G401 (cell line): ENCODE measurements at places on chromosomes 5 and 9. TPM values are rescaled to one million over a fixed set of nuclear protein-coding genes. Genes with fewer than 3 reads are reported as not detected.
A peak's percentile ranks its signal among the peaks of the same experiment; 100 is the strongest.

DNA sequence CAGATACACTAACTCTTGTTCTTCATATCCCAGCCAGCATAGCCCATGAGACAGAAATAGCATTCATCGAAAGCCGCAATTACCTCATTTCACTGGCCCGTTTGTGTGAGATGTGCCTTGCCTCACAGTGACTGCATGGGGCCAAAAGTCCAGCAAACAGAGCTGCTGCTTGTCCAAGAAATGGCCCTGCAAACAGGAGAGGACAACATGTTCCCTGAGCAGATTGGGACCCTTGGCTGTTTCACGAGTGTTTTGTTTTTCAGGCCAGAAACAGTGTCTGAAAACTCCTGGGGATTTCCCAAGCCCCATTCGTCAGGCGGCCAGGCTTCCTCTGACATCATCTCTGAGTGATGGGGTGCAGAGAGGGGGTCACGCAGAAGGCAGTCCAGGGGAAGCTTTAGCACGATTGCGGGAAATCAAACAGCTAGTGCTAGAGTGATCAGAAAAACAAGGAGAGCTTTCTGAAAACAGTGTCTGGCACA, 503.6 kb upstream of the PAPPA start:
- DNase-seq = no peak

DNA sequence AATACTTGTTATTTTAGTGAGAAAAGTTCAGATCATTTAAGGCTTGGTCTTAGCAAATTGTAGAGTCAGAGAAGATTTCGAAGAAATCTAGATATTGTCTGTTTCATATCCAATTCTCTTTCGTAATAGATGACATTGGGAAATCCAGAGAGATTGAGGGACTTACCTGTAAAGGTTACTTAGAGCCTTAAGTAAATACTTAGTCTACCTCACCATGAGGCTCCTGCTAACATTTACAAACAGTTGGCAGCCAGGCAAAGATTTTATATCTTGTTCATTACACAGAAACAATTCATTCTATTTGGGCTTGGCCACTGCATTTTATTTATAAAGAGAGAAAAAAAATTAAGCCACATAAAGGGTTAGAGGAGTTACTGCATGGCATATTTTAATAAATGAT, 70.3 kb downstream of the FGF10 start:
- no peak for DNase-seq

- DNase-seq = no peak
Observed at GRCh38 chr5:73883646-73884045, 257.6 kb downstream of the ARHGEF28 start.

- no peak for DNase-seq
Observed at GRCh38 chr9:2727374-2727773, 10.1 kb downstream of the KCNV2 start.

- no peak for DNase-seq
Observed at GRCh38 chr5:7534505-7534904, 138.6 kb downstream of the ADCY2 start.

SPINK5 gene
- not detected in 2 replicates for total RNA-seq

- no peak for DNase-seq
Observed at GRCh38 chr5:73256862-73257261, 83.9 kb downstream of the TMEM174 start.

TMEM141 gene
- total RNA-seq = 60.8 and 107 TPM in 2 replicates

- DNase-seq = no peak
Observed at GRCh38 chr5:21058289-21058688, 1070.3 kb upstream of the CDH18 start.

OR1J2 gene
- total RNA-seq = not detected in 2 replicates

IRGM gene
- not detected in 2 replicates for total RNA-seq

DNA sequence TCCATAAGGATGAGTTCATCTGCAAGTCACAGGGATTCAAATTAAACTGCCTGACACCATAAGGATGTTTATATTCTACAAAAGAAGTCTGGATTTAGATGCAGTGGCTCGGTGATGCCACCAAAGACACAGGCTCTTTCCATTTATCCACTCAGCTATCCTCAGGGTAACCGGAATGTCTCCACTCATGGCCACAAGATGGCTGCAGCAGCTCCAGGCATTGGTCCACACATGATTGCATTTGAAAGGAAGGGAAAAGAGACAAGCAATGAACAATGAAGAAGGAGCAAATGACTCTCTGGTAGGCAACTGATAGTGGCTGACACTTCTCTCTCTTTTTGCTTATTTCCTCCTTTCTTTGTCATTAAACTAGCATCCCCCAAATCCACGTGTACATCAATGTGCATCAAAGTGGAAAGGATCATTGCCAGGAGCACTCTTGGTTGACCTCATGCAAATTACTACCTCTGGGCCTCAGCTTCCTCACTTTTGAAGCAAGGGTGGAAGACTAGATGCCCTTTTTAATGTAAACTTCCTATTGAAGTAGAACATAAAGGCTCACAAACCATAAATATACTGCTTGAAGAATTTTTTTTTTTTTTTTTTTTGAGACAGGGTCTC, 7.2 kb upstream of the SNX30 start:
- DNase-seq = no peak

DNA sequence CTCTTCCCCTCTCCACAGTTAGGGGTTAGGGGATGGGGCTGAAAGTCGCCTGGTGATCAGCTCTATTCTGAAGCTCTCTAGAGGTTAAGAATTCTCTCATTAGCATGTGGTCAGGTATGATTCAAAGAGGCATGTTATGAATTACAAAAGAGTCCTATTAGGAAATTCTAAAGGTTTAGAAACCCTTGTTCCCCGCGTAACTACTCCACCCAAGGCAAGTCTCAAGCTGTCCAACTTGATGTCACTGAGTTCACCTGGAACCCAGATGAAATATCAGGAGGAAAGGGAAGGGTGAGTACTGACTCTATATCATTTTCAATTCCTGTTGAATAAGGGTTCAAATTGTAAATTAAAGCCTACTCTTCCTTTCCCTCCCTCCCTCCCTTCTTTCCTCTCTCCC, 18.1 kb upstream of the RNF145 start:
- no peak for DNase-seq

- no peak for DNase-seq
Observed at GRCh38 chr5:1651250-1651649, 127.5 kb upstream of the LPCAT1 start.

- no peak for DNase-seq
Observed at GRCh38 chr5:79263290-79263689, 27.4 kb downstream of the JMY start.

DNA sequence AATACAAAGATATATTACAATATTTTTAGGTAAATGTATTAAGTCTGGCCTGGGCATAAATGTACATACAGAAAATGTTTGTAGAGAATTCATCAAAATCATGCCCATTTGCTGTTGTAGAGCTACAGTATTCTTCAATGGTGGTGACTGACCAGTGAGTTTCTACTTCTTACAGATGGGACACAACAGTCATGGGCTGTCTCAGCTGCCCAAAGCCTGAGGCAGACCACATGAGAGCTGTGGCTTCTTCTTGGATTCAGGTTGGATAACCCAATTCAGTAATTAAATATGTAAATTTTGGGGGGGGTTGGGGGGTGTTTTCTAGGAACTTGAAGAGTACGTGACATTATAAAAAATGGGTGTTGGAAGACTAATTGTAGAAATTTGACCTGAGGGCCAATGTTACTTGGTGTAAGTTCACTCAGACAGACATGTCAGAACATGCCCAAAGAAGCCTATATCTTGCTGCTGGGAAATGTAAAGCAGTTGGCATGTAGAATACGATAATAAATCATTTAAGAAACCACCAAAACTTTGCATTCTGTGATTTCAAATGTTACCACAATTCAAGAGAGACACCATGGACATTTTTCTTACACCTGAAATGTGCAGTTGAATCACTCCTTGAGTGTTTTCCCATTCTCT, 17.9 kb downstream of the STARD4 start:
- DNase-seq = no peak

RAB3C gene
- total RNA-seq = not detected in 2 replicates

- DNase-seq = no peak
Observed at GRCh38 chr5:173933901-173934300, 45.8 kb downstream of the CPEB4 start.

- no peak for DNase-seq
Observed at GRCh38 chr5:144697847-144698262, 527.2 kb downstream of the KCTD16 start.

DNA sequence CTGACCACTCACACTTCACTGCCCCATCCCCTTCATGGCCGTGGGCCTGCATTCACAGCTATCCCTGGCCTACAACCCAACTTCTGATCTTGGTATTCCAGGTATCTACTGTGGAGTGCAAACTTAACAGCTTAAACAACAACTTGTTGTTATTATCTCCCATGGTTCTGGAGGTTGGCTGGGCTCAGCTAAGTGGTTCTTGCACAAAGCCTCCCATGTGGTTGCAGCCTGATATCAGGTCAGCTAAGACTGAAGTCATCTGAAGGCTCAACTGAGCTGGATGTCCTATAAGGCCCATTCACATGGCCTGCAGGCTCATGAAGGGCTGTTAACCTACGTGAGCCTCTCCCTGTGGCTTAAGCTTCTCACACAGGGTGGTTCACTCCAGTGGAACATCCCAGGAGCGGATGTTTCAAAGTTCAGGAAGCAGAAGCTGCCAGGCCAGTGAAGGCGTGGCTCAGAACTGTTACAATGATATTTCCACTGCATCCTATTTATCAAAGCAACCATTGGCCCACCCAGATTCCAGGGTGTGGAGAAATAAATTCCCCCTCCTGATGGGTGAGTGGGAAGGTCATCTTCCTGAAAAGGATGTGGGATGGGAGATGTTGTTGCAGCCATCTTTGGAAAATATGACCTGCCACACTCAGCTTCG, 30.0 kb upstream of the TRIO start:
- no peak for DNase-seq

DNA sequence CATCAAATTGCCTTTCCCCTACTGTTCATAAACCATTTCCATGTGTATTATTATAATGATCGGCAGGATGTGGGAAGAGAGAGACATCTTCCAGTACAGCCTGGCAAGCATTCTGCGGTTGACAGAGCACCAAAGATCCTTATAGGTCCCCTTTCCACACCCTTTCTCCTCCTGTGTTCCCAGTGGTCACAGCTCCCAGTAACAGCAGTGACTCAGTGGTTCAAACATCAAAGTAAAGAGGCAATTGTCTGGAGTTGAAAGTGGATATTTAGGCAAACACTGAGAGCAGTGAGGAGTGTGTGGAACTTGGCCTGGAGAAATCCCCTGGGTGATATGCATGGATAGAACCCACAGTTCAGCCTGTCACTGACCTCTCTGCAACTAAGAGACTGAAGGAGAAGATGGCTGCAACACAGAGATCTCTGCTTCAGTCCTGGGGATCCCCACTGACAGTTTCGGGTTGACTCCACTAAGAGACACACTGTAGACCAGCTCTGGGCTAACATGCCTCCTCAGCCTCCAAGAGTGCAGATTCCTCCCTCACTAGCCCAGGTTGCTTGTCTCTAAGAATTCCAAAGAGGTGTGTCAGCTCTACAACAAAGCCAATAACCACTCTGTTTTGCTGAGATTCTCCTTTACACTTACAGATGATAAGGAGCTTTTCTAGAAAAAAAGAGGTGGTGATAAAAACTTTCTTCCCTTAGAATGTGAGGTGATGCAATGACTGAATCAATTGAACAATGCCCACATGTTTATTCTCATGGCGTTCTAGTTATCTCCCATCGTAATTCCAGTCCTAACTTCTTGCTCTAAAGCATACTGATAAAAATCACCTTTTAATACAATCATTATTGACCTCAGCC, 94.4 kb upstream of the IL6ST start:
- DNase-seq = no peak

GRCh38 chr5:61319388-61320146, 12.5 kb upstream of the ZSWIM6 start:
- DNase-seq = peak; percentile 46

- no peak for DNase-seq
Observed at GRCh38 chr5:135266975-135267374, 132.1 kb downstream of the MACROH2A1 start.

TOR4A gene
- total RNA-seq = 38.2 and 41.7 TPM in 2 replicates

GRCh38 chr5:73218552-73219171, 45.7 kb downstream of the TMEM174 start:
- DNase-seq = peak; percentile 6
